ENCODE measurements at places on chromosomes 6 and 20.

DNA sequence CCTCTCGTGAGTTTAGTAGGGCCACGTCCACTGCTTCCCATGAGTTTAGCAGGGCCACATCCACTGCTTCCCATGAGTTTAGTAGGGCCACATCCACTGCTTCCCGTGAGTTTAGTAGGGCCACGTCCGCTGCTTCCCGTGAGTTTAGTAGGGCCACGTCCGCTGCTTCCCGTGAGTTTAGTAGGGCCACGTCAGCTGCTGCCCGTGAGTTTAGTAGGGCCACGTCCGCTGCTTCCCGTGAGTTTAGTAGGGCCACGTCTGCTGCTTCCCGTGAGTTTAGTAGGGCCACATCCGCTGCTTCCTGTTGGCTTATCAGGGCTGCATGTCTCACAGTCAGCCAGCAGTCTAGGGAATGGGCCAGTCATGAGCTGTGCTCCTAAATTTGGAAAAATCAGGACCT, 113.7 kb upstream of the QKI start:
- no peaks in the 10 kb centered on the region for H3K4me1 ChIP-seq
- DNase-seq = no peak
- H3K36me3 ChIP-seq = no peaks in the 10 kb centered on the region
- H3K4me3 ChIP-seq = no peak overlapping the region
- H3K27me3 ChIP-seq = no peaks in the 10 kb centered on the region

DNA sequence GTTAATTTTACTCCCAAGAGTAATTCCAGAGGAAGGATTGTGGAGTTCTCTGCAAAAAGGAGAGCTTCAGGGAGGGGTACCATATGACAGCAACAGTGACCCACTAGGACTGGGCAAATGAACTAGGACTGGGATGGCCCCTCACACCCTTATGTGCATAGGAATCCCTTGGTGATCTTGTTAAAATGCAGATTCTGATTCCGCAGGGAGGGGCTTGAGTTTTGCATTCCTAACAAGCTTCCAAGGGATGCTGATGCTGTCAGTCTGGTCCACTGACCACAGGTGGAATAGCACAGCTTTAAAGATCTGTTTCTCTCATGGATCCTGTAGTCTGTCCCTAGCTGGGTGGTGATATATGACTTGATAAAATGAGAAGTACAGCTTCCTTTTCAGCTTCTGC, 6.3 kb upstream of the FOXA2 start:
- no peak for DNase-seq
- no peak overlapping the region for H3K4me3 ChIP-seq
- H3K36me3 ChIP-seq = no peaks in the 10 kb centered on the region
- no peak overlapping the region for H3K27ac ChIP-seq

- H3K4me3 ChIP-seq = no peak overlapping the region
- H3K36me3 ChIP-seq = no peaks in the 10 kb centered on the region
- no peaks in the 10 kb centered on the region for H3K27me3 ChIP-seq
- DNase-seq = no peak
- no peaks in the 10 kb centered on the region for H3K4me1 ChIP-seq
These were observed 13.7 kb upstream of the SNPH start for GRCh38 chr20:1252416-1252815.

GRCh38 chr6:83854001-83854501, 891 bp downstream of the RIPPLY2 start:
- H3K27ac ChIP-seq = peak overlapping the region; percentile 57
- H3K27me3 ChIP-seq = no peaks in the 10 kb centered on the region
- peak overlapping the region; percentile 54 for H3K4me3 ChIP-seq

DNA sequence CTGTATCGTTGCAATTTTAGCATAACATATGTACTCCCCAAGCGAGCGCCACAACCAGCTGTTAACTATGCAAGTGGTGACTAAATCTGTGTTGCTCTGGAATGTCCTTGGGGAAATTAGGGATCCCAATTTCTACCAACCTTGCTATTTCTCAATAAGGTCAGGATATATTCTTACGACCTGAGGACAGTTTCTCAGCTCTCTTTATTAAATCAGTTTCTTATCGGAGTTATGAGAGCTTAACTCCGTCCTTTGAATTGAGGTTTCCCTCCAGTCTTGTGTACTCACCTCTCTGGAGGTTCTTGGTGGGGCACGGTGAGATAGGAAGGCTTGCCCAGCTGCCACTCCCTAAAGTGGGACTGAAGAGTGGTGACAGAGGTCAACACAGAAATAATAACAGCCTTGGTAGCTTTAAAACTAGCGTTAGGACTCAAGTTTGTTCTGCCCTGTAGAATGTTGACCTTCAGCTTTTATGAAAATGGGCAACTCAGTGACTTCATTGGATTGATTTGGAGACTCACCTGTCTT, 694 bp downstream of the MRPS18B start:
- peaks cover 9% of the 10 kb centered on the region for H3K4me1 ChIP-seq
- peak overlapping the region; percentile 99 for H3K27ac ChIP-seq
- no peak for DNase-seq
- H3K27me3 ChIP-seq = no peaks in the 10 kb centered on the region
- peaks cover 40% of the 10 kb centered on the region for H3K36me3 ChIP-seq
- peak overlapping the region; percentile 96 for H3K4me3 ChIP-seq

GRCh38 chr6:156348424-156348823, 428.8 kb upstream of the ARID1B start:
- H3K27me3 ChIP-seq = no peaks in the 10 kb centered on the region
- H3K36me3 ChIP-seq = no peaks in the 10 kb centered on the region
- H3K4me1 ChIP-seq = peaks cover 3% of the 10 kb centered on the region
- DNase-seq = no peak
- no peak overlapping the region for H3K4me3 ChIP-seq
- no peak overlapping the region for H3K27ac ChIP-seq

DNA sequence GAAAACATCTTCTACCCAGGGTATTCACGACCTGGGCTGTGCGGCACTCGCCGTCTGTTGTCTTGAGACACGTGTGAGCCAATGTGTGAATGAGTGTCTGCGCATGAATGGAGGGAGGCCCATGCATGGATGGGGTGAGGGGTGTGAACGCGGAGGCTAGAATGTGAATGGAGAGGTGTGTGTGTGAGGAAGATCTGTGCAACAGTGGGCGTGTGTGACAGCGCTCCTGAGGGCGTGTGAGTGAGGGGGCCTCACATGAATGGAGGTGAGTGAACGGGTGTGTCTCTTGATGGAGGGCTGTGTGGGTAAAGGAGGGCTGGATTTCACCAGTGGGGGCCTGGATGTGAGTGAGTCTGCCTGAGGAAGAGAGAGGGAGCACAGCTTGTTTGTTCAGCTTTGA, 146.0 kb downstream of the LRFN2 start:
- H3K36me3 ChIP-seq = no peaks in the 10 kb centered on the region
- DNase-seq = no peak
- peaks cover 38% of the 10 kb centered on the region for H3K4me1 ChIP-seq
- H3K27ac ChIP-seq = no peak overlapping the region
- H3K27me3 ChIP-seq = no peaks in the 10 kb centered on the region
- no peak overlapping the region for H3K4me3 ChIP-seq

DNA sequence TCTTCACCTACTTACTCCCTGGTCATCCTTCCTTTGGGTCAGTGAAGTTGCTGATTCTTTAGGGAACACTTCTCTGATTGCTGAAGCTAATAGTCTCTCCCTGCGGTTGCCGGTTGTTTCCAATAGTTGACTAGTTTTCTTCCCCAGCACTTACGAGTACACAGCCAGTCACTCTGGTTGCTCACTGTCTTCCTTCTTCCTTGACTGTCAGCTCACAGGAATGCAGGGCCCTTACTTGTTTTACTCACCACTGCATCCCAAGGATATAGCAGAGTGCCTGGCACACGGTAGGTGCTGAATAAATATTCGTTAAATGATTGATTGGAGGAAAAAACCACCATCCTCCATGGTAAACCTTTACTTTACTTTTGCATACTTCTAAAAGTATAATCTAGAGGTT, 345.0 kb downstream of the QKI start:
- H3K36me3 ChIP-seq = no peaks in the 10 kb centered on the region
- no peak for DNase-seq
- no peaks in the 10 kb centered on the region for H3K27me3 ChIP-seq

DNA sequence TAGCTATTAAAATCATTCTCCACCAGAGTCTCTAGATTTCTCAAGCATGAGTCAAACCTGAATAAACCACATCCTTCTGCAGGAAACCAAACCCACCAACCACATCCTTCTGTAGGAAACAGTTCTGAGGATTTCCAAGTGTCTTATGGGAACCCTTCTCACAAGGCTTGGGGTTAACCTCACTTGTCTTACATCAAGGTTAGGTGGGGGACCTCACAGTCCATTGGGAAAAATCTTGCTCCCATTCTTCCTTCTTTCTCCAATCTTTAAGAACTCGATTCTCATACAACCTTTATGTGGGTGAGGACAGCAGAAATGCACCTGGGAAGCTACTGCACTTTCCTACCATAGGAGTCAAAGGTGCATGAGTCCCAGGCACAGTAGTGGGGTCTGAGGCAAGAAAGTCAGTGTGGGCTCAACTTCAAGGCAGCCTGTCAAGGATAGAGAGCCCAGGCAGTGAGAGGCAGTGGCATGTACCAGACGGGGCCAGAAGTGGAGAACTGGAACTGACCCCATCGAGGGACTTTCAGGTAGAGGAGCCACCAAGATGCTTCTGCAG, 114.5 kb downstream of the SLC22A3 start:
- no peak overlapping the region for H3K4me3 ChIP-seq
- no peaks in the 10 kb centered on the region for H3K27me3 ChIP-seq
- DNase-seq = no peak
- no peaks in the 10 kb centered on the region for H3K36me3 ChIP-seq

DNA sequence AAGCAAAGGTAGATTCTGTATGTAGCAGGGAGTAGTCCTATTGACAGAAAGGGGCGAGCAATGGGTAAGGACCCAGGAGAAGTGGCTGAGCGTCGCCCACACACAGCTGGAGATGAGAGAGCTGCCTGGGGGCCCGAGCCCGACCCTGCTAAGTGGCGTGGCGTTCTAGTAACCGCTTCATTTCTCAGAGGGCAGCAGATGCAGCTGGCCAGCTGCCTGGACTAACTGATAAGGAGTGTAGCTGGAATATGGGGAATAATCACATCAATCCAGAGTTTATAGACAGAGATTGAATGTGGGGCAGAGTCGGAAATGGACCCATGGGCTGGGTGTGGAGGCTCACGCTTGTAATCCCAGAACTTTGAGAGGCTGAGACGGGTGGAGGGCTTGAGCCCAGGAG, 64.4 kb downstream of the EZR start:
- H3K4me3 ChIP-seq = no peak overlapping the region
- H3K27me3 ChIP-seq = no peaks in the 10 kb centered on the region
- H3K4me1 ChIP-seq = peaks cover 40% of the 10 kb centered on the region
- no peak overlapping the region for H3K27ac ChIP-seq
- no peak for DNase-seq
- peaks cover 4% of the 10 kb centered on the region for H3K36me3 ChIP-seq

DNA sequence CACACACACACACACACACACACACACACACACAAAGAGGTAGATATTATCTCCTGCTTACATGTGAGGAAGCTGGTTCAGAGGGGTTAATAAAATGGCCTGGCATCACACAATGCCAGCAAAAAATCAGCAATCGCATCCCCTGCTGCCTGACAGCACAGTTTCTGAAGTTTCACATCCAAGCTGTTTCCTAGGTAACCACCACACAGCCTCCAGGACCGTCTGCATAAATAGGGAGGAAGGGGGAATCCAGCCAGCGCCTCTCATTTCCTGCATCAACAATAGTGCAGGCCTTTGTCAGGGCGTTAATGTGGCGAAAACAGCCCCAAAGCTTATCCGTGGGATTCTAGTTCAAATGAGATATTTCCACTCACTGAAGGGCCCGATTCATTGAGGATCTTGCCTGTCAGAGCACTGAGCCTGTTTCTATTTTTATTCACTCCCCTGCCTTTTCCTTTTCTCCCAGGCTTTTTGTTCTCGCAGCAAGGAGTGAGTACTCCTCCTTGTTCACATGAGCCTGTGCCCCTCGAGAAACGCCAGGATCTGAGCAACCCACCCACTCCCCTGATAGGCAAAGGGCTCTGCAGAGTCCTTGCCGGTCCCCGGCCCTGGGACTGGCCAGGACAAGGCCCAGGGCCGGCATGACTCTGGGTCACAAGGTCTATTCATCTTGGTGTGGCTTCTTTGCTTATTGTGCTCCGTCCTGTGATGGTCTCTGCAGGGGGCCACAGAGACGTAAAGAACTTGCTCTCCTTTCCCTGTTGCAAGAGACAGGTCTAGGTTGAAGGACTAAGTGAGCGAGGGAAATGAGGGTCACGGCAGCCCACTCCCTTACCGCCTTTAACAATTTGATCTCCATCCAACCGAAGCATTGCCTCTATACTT, 32.7 kb downstream of the TUBB2B start:
- DNase-seq = peak; percentile 98
- peak overlapping the region; percentile 96 for H3K27ac ChIP-seq
- no peaks in the 10 kb centered on the region for H3K36me3 ChIP-seq
- H3K4me1 ChIP-seq = peaks cover 46% of the 10 kb centered on the region
- H3K27me3 ChIP-seq = no peaks in the 10 kb centered on the region

All from spinal cord (tissue), 10 donors.